Kidney glomerular epithelial cell (primary cell): ENCODE measurements at places on chromosomes 4 and X.

DNA sequence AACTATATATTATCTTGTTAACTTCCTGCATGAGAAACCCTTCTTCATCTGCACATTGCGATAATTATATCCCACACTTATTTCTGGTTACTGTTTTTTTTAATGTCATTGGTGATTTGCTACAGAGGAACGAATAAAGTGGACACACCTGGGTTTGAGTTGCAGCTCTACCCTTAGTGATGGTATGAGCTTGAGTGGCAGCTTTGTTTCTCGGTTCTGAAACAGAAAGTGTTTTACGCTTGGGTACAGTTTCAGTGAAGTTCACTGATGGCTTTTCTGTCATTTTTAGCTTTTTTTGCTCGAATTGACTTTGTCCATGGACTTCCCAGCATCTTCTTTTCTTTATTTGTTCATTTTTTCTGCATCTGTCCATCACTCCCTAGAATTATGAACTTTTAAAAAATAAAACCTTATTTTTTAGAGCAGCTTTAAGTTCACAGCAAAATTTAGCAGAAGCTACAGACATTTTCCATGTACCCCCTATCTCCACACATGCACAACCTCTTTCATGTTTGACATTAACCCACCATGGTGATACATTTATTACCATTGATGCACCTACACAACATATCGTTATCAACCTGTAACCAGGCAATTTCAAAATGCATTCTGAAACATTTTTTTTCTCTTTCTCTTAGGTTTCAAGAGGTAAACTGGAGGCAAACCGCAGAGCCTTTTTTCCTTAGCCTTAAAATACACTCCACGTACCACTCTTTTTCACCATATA, 1041.6 kb upstream of the PRKX start:
- DNase-seq: no peak

DNA sequence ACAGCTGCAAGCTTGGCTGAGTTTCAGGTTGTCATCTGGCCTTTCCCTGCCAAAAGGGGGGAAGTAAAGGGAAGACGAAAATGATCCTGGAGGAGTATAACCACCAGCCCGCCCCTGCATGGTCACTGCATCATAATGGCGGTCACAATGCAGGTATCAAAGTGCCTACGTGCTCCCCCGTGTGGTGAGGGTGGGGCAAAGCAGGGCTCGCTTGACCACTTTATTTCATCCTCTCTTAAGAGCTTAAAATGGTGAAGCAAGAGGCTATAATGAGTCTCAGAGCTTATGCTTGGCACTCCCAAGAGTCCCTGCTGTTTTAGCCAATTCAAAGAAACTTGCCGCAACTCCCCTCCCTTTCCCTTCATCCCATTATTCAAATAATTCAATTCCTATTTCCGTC, 105.6 kb downstream of the APOOL start:
- DNase-seq: no peak

GRCh38 chr4:136307765-136308164, 1224.5 kb downstream of the PCDH18 start:
- no peak for DNase-seq

- DNase-seq: no peak
Observed at GRCh38 chrX:48531358-48531959, 8.1 kb upstream of the TBC1D25 start.

DNA sequence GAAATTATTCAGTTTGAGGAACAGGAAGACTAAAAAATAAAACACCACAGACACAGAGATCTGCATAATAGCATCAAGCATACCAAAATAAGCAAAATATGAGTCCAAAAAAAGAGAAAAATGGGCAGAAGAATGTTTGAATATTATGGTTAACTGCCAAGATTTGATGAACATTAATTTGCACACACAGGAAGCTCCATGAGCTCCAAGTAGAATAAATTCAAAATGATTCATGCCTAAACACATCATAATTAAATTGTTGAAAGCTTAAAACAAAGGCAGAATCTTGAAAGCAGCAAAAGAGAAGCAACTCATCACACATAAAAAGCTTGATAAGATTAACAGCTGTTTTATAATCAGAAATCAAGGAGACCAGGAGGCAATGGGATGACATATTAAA, 156.6 kb upstream of the ARSJ start:
- no peak for DNase-seq

GRCh38 chr4:101393256-101393655, 45.9 kb upstream of the PPP3CA start:
- DNase-seq: peak; percentile 20

GRCh38 chr4:140720387-140721304, 35.5 kb downstream of the TBC1D9 start:
- DNase-seq: no peak
